ENCODE measurements at places on chromosomes 4 and X. TPM values are rescaled to one million over a fixed set of nuclear protein-coding genes. Genes with fewer than 3 reads are reported as not detected.

The AMBN gene
- total RNA-seq, result not detected

The ZNF674 gene
- total RNA-seq, result 2.2 TPM

The GAGE2A gene
- not detected for total RNA-seq

The PF4V1 gene
- total RNA-seq, result not detected

The FHDC1 gene
- 0.27 TPM for total RNA-seq

The NDP gene
- total RNA-seq, result not detected

The YTHDC1 gene
- total RNA-seq, result 52.0 TPM

The CSAG3 gene
- not detected for total RNA-seq

The CXCL8 gene
- total RNA-seq, result not detected

The NLGN4X gene
- 3.3 TPM for total RNA-seq

The SOD3 gene
- total RNA-seq, result 63.4 TPM

The PDZD11 gene
- 33.9 TPM for total RNA-seq

The TEX11 gene
- total RNA-seq, result not detected

The RPL34 gene
- 747 TPM for total RNA-seq

The PABPC1L2A gene
- not detected for total RNA-seq

The HTR2C gene
- not detected for total RNA-seq

The EREG gene
- total RNA-seq, result not detected

The PDZD4 gene
- 2.8 TPM for total RNA-seq

The HDX gene
- 0.87 TPM for total RNA-seq

The DCLK2 gene
- 19.9 TPM for total RNA-seq

The XG gene
- total RNA-seq, result 0.19 TPM

The TGIF2LX gene
- total RNA-seq, result not detected

The TBX22 gene
- total RNA-seq, result 0.38 TPM

The DMRTC1B gene
- not detected for total RNA-seq

The HTT gene
- 24.2 TPM for total RNA-seq

The MAGEB1 gene
- not detected for total RNA-seq

The ARHGAP24 gene
- 10.6 TPM for total RNA-seq

The ADH1B gene
- 155 TPM for total RNA-seq

The ITM2A gene
- 76.8 TPM for total RNA-seq

The VCX3B gene
- total RNA-seq, result not detected

The XPNPEP2 gene
- 0.68 TPM for total RNA-seq

The EFHC2 gene
- 17.5 TPM for total RNA-seq

The EDA gene
- 12.4 TPM for total RNA-seq

The LRRC66 gene
- 0.32 TPM for total RNA-seq

The PHOX2B gene
- total RNA-seq, result not detected

The FAM47E gene
- total RNA-seq, result 2.4 TPM

The SAP30 gene
- 14.6 TPM for total RNA-seq

The SCD5 gene
- 5.1 TPM for total RNA-seq

The ADH7 gene
- total RNA-seq, result not detected

The AMTN gene
- not detected for total RNA-seq

The MAGEB5 gene
- not detected for total RNA-seq

The SPANXN3 gene
- not detected for total RNA-seq

The TRPC3 gene
- total RNA-seq, result 0.14 TPM

The HAUS3 gene
- total RNA-seq, result 7.7 TPM

The PAK3 gene
- 0.60 TPM for total RNA-seq

The CSN1S1 gene
- total RNA-seq, result not detected

The CABS1 gene
- not detected for total RNA-seq

The PLCXD1 gene
- 6.1 TPM for total RNA-seq

The GRSF1 gene
- total RNA-seq, result 96.8 TPM

The PARM1 gene
- total RNA-seq, result 58.7 TPM

The SULT1B1 gene
- total RNA-seq, result 0.65 TPM

The ZNF630 gene
- total RNA-seq, result 2.4 TPM

The CLGN gene
- total RNA-seq, result 76.3 TPM

The PNMA6A gene
- 2.2 TPM for total RNA-seq

The GLRA2 gene
- total RNA-seq, result not detected

The PHEX gene
- total RNA-seq, result 0.08 TPM

The HERC5 gene
- total RNA-seq, result 1.6 TPM

All from Right ventricle myocardium inferior (tissue), 1 donor.